ENCODE measurements at places on chromosomes 5 and 9.

- no peak for DNase-seq
Measured at GRCh38 chr5:93674866-93675459, 66.4 kb downstream of the POU5F2 start.

- DNase-seq, result peak; percentile 30
Measured at GRCh38 chr9:99820685-99821395, 845 bp upstream of the NR4A3 start.

DNA sequence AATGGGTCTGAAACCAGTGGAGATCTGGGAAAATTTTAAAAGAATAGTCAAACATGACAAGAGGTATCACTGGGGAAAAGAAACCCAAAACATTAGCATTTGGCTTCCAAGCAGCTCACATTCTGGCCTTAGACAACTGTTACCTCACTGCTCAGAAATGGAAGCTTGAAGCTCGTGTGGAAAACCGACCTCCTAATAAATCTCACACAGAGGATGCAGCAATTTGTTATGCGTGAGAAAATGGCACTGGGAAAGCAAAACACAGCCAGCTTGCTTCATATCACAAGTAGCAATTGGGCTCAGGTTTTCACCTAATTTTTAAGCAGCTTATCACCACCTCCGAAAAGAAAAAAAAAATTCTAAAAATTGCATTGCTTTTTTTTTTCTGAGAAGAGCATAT is 103.3 kb upstream of the TAS2R1 start:
- no peak for DNase-seq

DNA sequence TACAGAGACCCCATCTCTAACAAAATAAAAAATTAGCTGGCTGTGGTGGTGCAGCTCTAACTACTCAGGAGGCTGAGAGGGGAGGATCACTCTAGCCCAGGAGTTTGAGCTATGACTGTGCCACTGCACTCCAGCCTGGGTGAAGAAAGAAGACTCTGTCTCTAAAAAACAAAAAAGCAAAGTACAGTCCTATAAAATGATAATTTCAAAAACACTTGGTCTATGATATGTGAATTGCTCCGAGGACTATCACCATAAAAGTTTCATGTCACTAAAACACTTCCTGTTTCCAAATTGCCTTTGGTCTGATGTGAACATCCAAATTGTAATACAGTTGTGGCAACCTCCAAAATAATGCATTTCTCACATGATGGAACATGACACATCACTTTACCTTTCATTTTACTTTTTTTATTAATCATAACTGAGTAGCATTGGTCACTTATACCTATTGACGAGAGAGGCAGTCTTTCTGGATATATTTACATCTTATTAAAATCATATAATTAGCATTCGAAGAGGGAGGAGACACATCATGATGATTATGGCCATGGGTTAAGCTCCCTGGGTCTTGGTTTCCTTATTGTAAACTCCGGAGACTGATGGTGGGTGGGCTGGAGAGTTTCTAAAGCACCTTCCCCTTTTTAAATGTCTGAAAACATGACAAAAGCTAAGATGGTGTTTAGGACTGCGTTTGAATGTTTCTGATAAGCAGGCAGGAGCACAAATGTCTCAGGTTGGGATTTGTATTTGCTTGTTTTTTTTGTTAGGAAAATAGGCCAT is 25.8 kb upstream of the CD180 start:
- DNase-seq, result no peak

DNA sequence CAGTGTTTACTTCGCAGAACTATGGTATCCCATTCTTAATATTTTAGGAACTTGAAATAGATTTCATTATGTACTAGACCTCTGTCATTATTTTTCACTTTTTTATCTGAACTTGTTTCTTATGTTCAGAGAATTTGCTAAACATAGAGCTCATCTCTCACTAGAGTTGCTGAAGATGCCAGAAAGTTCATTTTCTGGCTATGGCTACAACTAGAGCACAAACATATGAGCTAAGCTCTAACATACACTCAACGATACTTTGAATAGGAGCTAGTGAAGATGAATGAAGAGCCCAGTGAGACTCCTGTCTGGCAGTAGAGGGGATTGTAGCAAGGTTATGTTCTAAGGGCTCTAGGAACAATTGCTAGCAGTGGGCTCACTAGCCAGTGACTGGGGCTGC is 582.2 kb downstream of the KIF4B start:
- no peak for DNase-seq

Measured in heart right ventricle (tissue), 16 donors.